ENCODE measurements at places on chromosomes 16 and 17.

DNA sequence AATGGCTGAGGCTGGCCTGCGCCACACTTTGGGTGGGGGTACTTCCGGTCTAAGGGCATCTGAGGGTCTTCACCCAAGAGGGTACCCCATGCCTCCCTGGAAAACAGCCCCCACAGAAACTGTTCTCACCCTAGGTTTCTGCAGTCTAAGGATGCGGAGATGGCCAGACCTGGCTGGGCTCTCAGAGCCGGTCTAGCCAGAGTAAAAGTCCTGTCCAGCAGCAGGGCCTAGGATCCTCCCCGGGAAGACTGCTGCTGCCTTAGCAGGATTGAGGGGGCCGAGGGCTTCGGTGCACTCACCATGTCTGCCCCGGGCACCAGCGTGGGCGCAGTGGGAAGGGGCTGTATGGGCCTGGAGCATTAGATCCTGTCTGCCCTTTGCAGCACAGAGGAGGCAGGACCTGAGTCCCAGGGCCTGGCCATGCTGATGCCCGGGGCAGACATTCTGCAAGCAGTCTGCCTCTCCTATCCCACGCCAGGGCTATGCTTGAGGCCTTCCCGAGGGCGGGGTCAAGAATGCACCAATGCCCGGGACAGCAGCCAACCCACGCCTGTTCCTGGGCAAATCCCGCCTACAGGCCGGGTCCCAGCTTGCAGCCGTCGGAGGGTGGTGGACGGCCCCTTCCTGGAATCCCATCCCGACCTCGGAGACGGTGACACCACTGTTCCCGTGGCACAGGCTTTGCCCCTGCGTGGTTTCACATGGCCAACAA lies 54.7 kb downstream of the CBFA2T3 start:
- DNase-seq: peak; percentile 75

GRCh38 chr17:44061446-44061845 lies 5.0 kb downstream of the LSM12 start:
- DNase-seq: no peak

GRCh38 chr17:17859909-17860765 lies 23.4 kb upstream of the SREBF1 start:
- DNase-seq: peak; percentile 74

DNA sequence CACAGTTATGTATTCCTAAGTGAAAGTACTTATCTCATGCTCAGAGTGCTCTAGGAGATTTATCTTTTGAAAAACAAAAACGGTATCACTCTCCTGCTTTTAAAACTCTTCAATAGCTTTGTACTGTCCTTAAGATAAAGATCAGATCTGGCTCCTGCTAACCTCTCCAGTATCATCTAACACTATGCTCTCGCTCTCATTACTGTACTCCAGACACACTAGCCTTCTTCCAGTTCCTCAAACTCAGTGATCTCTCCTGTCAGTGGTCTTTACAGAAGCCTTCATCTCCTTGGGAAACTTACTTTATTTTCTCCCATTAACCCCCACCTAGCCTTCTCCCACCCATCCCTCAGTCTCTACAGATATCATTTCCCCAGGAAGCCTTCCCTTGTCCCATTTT lies 10.1 kb downstream of the ULK2 start:
- no peak for DNase-seq

DNA sequence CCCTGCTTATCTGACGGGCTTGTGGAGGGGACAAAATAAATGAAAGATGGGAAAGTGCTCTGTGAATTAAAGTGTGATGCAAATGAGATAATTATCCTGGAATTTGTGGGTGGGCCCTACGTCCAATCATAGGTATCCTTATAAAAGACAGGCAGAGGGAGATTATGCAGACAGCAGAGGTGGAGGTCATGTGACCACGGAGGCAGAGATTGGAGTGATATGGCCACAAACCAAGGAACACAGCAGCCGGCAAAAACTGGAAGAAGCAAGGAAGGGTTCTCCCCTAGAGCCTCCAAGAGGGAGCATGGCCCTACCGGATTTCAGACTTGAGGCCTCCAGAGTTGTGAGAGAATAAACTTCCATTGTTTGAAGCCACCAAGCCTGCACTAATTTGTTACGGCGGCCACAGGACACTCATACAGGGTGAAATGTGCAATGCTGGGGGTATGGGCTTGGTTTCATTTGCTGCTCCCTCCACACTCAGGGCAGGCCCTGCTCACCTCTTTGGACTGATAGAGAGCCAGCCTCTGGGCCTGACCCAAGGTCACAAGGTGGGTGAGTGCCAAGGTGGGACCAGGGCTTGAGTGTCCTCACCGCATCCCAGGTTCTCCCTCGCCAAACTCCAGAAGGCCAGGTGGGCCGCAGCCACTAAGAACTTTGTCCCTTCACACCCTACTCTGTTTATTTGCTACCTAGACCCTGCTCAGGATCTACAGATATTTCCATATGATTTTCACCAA lies 149.6 kb upstream of the TNRC6C start:
- DNase-seq: no peak

- no peak for DNase-seq
These were observed 5.2 kb upstream of the GHDC start for GRCh38 chr17:42199416-42200011.

GRCh38 chr16:8855051-8855786 lies 13.6 kb downstream of the CARHSP1 start:
- DNase-seq: no peak

DNA sequence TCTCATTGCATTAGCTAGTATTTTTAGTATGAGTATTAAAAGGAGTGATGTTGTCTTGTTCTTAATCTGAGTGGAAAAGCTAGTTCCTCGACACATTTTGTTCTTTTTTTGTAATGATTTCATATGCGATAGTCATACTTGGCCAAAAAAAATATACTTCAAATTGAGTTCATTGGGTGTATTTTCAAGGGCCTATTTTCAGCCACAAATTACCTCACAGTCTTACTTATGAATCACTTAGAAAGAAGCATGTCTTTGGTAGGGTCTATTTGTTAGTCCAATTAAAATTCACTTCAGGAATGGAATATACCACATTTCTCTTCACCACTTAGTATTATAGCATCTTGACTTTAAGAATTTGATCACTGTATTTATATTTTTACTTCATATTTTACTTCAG lies 337.2 kb downstream of the CDH11 start:
- DNase-seq: no peak

DNA sequence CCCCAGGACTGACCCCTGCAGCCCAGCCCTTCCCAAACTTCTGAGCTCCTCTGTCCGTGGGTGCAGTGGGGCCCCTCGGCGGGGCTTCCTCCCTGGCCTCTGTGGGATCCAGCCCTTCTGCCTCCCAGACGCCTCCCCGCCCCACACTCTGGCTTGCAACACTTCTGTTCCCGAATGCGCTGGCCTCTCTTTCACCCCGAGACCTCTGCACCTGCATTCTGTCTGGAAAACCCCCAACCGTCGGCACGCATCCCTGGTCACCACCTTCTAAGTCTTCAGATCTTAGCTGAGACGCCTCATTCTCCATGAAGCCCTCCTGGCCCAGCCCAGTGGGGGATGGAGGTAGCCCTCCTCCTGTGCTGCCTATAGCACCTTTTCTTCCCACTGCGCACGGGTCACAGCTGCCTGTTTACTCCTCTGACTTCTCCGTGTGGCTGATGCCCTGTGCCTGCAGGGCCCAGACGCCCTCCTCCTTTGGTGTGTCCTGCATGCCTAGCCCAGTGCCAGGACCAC lies 26.4 kb downstream of the TMEM235 start:
- no peak for DNase-seq

DNA sequence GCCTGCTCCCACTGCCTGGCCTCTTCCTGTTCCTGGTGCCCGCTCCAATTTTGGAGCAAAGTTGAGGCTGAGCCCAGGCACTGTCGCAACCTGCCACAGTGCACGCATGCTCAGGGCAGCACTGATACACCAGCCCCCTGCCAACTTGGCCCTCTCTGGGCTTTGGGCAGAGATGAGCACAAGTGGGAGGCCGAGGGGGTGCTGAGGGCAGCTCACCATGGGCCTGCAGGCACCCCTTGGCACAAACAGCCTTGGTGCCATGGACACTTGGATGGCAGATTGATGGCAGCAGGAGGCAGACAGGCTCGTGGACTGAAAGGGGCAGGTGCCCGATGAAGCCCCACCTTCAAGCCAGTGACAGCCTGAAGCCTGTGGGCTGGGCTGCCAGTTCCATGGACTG lies 42.9 kb downstream of the PIGL start:
- no peak for DNase-seq

DNA sequence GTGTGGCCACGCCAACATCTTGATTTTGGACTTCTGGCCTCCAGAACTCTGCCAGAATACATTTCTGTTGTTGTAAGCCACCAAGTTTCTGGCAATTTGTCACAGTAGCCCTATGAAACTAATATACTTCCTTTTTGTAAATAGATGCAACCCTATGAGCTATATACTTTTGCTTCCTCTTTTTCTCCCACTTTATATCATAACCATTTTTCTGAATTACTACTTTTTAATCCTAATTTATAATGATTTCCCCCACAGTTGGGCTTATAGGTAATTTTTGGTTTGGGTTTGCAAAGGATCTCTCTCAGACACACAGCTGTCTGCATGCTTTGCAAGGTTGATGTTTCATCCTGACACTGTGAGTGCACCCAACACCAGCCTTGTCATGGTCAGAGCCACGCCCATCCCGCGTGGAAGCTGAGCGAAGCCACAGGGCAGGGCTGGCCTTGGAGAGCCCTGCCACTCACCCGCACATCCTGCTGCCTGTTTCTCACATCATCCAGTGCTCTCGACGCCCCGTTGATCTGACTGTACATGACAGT lies 5.8 kb downstream of the TRIM25 start:
- DNase-seq: no peak

- no peak for DNase-seq
These were observed 5.4 kb downstream of the BANP start for GRCh38 chr16:87956365-87957231.

- DNase-seq: no peak
These were observed 23.2 kb downstream of the REXO5 start for GRCh38 chr16:20829536-20829935.

DNA sequence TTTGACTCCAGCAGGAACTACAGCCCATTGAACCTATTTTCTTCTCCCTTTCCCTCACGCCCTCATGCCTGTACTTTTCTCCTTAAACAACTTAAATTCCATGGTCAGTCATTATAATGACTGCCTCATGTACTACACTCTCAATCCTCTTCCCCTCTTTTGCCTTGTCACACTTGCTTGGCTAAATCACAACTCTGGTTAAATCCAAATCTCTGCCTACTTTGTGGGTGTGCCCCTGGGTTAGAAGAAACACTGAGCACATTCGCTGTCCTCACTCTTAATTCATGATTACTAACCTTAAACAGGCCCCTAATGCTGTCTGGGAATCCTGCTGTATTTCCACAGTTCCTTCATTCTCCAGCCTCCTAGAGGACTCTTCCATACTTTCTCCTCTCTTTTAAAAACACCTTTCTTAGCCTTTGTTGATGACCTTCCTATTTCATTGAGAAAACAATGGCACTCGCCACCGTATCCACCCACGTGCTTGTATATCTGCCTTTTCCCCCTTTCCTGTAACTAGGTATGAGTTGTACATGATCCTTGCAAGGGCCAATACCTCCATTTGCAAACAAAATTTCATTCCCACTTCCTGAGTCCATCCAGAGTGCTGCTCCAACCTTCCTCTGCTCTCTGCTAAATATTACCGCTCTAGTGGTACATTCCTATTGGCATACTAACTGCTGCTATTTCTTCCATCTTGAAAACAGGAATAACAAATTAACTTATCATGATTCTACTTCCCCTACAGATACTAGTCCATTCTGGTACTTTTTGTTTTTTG lies 28.9 kb downstream of the ZNRF1 start:
- DNase-seq: no peak

GRCh38 chr17:31877911-31878702 lies 19.1 kb upstream of the COPRS start:
- no peak for DNase-seq

GRCh38 chr16:84453061-84453752 lies 51.3 kb downstream of the MEAK7 start:
- no peak for DNase-seq

GRCh38 chr17:58233543-58233942 lies 4.8 kb upstream of the LPO start:
- no peak for DNase-seq

DNA sequence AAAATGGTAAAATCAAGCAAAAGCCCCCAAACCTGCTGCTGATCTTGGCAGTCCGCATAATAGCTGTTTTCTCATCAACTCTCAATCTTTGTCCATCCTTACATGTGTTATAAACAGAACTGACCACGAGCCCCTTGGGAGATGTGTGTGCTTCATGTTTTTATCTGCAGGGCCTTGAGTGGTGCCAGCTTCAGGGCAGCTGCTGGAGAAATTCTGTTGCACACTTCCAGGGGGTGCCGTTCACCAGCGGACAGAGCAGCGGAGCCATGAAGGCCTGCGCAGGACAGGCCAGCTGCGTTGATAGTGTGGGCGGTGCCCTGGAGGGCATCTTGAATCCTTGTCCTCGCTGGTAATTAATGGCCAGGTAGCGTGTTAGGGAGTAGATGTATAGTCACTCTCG lies 20.1 kb downstream of the MPRIP start:
- DNase-seq: no peak

- no peak for DNase-seq
These were observed 22.9 kb downstream of the MYO18A start for GRCh38 chr17:29157310-29157709.

DNA sequence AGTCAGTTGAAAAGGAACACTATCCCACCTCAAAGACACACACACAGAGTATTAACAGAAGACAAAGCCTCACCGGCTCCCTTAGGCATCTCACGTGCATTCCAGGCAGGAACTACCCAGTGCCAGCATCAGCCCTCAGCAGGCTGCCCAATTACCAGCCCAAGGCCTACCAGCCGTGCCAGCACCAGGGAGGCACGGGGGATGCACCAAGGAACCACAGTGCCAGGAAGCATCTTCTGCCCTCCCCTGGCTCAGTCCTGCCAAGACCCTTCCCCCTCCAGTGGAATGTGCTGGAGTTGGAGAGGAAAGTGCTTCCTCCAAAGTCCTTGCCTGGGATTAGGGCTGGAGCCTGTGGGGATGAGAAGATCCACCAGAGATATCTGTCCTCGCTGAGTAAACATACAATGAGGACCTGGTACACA lies 11.0 kb upstream of the KRT19 start:
- no peak for DNase-seq

DNA sequence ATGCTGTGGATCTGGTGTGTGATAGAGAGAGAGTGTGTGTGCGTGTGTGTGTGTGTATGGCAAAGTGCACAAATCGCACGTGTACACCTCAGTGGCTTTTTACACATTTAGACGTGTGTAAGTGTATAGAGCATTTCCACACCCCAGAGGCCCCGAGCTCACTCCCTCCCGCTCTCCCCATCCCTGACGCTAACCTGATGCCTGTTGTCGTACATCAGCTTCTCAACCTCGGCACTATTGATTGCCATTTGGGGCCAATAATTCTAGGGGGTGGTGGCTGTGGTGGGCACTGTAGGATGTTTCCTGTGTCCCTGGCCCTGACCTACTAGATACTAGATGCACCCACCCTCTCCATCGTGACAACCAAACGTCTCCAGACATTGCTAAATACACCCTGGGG lies 30.4 kb upstream of the CRISPLD2 start:
- no peak for DNase-seq

- no peak for DNase-seq
These were observed 4.0 kb downstream of the KRT40 start for GRCh38 chr17:40980117-40980516.

- DNase-seq: no peak
These were observed 6.6 kb downstream of the HSD11B2 start for GRCh38 chr16:67437513-67437912.

Measured in RWPE1 (cell line).